Retinal pigment epithelial cell (primary cell): ENCODE measurements at places on chromosomes 2 and 18.
A peak's percentile ranks its signal among the peaks of the same experiment; 100 is the strongest.

DNA sequence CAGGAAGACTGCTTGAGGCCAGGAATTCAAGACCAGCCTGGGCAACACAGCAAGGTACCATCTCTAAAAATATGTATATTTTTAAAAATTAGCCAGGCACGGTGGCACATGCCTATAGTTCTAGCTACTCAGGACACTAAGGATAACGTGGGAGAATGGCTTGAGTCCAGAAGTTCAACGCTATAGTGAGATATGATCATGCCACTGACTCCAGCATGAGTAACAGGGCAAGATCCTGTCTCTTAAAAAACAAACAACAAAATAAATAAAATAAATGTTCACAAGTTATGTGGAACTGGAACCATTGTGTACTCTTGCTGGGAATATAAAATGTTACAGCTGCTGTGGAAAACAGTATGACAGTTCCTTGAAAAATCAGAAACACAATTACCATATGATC, 47.2 kb downstream of the USP34 start:
- no peak for DNase-seq

- no peak for DNase-seq
These were observed 849.9 kb downstream of the DCDC2C start for GRCh38 chr2:4553241-4553640.

GRCh38 chr2:241965931-241966412, 96.4 kb downstream of the RTP5 start:
- DNase-seq, result peak; percentile 90

DNA sequence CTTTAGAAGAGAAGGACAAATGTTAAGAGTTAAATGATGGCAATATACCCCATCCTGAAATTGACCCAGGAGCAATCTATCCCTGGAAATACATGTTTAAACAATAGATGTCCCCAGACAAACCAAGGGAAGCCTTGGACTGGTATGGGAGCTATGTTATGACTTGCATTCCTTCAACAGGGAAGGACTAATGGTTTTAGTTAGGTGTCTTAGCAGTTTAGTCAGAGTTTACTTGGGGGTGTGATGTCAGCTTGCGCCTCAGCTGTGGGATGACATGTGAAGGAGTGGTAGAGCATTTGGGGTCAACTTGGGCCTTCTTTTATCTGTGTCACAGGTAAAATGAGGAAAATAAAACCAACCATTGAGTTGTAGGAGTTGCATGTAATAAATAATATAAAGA, 36.8 kb downstream of the SPC25 start:
- DNase-seq, result no peak

- DNase-seq, result no peak
These were observed 34.8 kb upstream of the LINC00305 start for GRCh38 chr18:64183665-64184064.

DNA sequence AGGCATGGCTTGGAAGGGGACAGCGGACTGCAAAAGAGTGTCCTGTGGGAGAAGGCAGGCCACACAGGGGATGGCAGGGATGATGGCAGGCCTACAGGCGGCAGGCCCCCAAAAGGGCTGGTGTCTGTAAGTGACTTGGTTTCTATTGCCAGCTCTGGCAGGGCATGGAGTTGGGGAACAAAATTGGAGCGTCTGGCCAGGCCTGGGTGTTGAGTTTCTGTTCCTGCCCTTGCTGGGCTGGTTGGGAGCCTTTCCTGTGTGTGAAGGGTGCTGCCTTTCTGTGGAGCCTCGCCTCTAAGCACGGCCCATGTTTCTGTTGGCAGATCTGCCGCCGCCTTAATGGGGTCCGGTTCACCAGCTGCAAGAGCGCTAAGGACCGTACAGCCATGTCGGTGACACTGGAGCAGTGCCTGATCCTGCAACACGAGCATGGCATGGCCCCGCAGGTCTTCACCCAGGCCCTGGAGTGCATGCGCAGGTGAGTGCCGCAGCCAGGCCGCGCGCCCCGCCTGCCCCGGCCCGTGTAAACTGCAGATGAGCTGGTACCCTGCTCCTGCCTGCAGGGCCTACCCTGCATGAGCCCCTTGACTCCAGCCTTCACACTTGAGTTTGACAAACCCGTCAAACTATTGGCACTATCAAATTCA, 31.5 kb downstream of the COA5 start:
- no peak for DNase-seq

DNA sequence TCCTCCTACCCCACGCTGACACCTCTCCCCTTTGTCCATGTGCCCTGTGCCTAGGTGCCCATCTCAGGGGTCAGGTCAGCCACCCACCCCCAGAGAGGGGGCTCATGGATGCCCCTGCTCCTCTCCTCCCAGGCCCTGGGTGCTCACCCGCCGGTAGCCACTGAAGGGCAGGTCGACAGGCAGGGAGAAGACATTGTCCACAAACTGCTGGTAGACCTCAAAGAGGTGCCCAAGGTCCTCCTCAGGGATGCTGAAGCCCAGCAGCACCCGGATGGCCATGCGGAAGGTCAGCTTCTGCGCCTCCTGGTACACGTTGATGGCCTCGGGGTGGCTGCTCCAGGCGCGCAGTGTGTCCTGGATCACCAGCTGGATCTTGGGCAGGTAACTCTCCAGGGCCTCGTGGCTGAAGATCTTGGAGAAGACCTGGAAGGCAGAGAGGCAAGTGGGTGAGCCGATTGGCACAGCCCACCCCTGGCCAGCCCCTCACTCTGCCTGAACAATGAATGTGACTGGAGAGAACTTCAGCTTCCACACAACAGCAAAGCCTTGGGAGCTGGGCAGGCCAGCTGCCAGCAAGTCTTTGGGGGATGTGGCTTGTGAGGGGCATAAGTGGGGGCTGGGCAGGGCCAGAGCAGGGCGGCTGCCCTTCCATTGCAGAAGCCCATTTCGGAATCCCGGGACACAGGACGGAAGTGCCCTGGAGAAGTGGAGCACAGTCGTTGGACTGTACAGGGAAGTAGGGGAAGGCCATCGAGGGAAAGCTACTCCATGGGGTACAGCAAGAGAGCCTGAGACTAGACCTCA, 12.5 kb downstream of the CYP26B1 start:
- DNase-seq, result no peak

- DNase-seq, result no peak
These were observed 267.6 kb downstream of the TFCP2L1 start for GRCh38 chr2:121017396-121017795.

DNA sequence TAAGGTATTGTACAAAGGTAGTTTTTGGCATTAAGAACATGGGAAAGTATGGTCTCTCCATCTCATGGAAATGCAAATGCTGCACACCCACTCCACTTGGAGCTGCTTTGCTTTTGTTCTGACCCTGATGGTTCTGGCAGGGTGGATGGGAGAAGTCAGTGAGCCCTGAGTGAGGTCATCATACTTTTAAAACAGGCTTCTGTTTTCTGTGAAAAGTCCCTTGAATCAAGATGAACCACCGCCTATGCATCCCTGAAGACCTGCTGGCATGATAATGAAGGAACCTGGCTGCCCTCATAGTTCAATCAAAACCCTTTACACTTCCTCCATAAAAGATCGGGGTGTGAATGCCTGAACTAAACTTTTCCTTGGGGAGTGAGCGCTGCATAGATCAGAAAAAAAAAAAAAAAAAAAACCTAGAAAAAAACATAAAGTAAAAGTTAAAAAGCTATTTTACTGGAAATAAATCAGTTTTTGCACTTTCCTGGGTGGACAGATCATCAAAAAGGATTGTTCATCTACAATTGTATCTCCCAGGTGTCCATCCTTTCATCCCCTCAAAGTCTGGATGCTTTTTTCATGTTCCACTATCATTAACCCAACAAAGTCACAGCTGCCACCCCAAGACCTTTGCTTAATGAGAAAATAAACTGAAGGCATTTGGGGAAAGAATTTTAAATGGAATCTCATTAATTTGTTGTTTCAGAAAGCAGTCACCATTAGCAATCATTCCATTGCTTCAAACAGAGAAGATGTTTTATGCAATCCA, 728.1 kb upstream of the DDX18 start:
- no peak for DNase-seq

- DNase-seq, result no peak
These were observed 60.0 kb upstream of the DTNA start for GRCh38 chr18:34650121-34650545.

DNA sequence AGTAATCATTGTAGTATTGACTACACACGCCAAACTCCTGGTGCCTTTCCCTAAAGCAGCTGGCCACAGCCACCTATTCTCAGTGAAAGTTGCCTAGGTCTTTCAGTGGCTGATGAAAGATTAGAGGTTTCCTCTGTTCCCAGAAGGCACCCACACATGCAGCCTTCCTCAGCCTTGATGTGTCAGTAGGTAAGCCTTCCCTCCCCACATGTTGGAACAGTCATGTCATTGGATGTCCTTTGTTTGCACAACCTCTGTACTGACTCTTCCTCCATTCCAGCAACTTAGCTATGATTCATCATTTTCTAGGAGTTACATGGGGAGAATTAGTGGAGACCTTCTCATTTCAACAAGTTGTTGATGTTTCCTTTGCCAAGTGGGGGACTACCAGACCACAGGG, 630.8 kb upstream of the SLC39A10 start:
- DNase-seq, result no peak

- DNase-seq, result no peak
These were observed 54.2 kb downstream of the MRPL35 start for GRCh38 chr2:86253424-86253823.

DNA sequence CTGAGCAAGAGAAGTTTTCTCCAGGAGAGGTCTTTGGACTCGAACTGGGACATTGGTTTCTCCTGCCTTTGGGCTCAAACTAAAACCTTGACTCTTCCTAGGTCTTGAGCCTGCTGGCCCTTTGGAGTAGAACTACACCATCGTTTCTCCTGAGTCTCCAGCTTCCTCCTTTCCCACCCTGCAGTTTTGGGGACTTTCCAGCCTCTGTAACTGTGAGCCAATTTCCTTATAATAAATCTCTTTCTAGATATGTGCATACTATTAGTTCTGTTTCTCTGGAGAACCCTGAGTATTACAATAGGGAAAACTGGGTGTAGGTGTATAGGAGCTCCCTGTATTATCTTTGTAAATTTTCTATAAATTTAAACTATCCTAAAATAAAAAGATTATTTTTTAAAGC, 219.8 kb upstream of the AGAP1 start:
- DNase-seq, result no peak

GRCh38 chr2:175889701-175890302, 112.3 kb downstream of the LNPK start:
- no peak for DNase-seq

- no peak for DNase-seq
These were observed 60.2 kb downstream of the EHD3 start for GRCh38 chr2:31294196-31294595.

GRCh38 chr2:239639421-239640185, 238.8 kb upstream of the HDAC4 start:
- no peak for DNase-seq

- DNase-seq, result no peak
These were observed 16.4 kb downstream of the PRKAG3 start for GRCh38 chr2:218815244-218815637.

GRCh38 chr2:136639651-136640050, 125.7 kb upstream of the THSD7B start:
- no peak for DNase-seq

DNA sequence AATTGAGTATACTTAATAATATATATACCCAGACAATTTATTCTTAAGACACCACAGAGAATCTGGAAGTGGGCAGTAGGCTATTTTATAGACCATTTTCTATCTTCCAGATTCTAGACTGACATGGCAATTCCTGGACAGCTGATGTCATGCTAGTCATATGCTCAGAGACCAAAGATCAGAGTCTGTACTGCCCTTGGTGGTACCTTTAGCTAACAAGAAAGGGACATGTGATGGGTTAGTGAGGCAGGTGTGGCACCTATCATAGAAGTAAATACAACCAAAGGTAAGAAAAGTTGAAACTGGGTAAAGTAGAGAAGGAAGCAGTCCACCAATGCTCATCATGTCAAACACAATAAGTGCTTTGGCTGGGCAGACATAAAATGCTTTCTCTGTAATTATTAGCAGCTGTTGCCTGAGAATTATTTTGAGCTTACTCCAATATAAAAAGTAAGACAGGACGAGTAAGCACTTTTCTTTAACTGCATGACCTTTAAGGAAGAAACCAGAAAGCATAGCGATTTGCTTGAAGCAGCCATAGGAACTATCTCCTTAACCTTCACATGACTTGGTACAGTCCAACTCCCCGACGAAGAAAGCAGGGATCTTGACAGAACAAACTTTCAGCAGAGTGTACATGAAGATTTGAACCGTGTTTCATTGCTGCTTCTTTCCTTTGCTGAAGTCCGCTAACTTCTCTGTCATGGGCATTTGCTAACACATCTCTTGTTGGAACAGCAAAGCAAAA, 47.1 kb downstream of the SLC40A1 start:
- DNase-seq, result no peak

GRCh38 chr2:240687741-240688552, 3.7 kb upstream of the AQP12A start:
- no peak for DNase-seq

GRCh38 chr18:41731884-41732283, 223.2 kb upstream of the PIK3C3 start:
- no peak for DNase-seq

GRCh38 chr2:230757476-230757875, 44.8 kb downstream of the CAB39 start:
- no peak for DNase-seq
